Central memory CD4-positive, alpha-beta T cell (primary cell): ENCODE measurements at places on chromosomes 7 and 10.

- no peak for DNase-seq
Observed at GRCh38 chr10:63935705-63936104, 414.5 kb downstream of the REEP3 start.

- no peak for DNase-seq
Observed at GRCh38 chr7:111261496-111261895, 170.6 kb downstream of the LRRN3 start.

DNA sequence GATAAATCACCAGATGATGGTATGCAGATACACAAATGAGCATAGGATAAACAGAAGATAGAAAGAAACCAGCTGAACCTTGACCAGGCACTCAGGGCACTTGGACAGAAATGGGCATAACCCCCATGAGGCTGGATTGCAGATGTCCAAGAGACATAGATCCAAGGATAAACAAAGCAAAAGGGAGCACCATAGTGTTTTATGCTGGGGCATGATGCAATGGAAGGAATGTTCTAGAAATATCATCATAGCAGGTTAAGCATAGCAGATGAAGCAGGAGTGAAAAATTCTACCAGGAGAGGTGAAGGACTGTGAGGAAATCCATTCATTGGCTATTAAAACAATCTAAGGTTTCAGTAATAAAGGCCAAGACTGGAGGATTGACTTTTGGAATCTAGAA lies 70.5 kb upstream of the TES start:
- no peak for DNase-seq

- peak; percentile 84 for DNase-seq
Observed at GRCh38 chr10:17428351-17429097, 25.9 kb downstream of the ST8SIA6 start.

- peak; percentile 42 for DNase-seq
Observed at GRCh38 chr10:67788028-67788886, 49.7 kb downstream of the DNAJC12 start.

DNA sequence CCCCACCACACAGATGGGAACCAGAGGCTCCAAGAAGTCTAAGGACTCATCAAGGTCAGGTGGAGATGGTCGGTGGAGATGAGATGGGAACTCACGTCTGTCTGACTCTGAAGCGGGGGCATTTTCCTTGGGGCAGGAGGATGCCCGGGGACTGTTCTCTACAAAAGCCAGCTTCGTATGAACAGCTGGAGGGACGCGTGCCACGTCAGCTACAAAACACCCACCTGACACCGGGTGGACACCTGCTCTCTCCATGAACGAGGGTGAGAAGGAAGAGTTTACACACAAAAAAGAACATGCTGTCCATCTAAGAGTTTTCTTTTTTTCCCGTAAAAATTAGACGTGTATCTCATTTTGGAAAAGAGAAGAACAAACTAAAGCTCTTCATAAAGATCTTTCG lies 47.7 kb downstream of the C10orf143 start:
- no peak for DNase-seq

GRCh38 chr7:27972276-27972675 lies 208.3 kb downstream of the JAZF1 start:
- peak; percentile 24 for DNase-seq

DNA sequence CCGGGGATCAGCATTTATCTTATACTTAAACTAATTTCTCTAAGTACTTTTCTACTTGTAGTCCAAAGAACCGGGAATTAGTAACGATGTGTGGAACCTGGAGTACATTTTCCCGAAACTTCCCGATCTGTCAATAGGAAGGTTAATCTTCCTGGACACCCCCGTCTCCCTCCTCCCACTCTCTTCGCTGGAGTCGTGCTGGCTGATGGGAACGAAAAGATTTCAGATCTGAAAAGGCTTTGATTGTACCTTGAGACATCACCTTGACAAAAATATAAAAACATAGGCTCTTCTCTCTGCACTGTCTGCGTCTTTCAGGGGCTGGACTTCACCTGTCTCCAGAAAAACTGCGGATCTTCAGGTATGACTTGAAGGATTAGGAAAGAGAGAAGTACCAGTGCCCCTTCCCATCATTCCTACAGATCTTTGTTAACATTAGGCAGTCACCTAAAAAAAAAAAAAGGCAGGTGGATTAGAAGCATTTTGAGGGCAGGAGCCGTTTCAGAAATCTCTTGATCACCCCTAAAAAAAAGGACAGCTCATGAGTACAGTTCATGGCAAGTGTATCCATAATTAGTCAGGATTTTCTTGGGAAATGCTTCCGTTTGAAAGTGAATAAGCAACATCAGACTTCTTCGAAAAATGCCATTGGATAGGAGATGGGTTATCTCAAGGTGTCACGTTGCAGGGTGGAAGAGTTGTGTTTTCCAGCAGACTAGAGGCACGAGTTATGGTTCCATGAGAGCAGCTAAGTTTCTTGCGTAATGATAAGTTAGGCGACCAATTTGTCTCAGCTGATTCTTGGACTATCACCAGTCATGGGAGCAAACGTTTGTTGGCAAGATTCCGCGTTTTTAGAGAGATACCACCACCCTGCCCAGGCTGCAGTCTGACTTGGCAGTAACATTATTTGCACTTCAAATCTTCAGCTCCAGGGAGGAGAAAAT lies 7.8 kb upstream of the BAMBI start:
- DNase-seq = no peak

GRCh38 chr7:68977385-68978055 lies 620.8 kb upstream of the AUTS2 start:
- DNase-seq = no peak

DNA sequence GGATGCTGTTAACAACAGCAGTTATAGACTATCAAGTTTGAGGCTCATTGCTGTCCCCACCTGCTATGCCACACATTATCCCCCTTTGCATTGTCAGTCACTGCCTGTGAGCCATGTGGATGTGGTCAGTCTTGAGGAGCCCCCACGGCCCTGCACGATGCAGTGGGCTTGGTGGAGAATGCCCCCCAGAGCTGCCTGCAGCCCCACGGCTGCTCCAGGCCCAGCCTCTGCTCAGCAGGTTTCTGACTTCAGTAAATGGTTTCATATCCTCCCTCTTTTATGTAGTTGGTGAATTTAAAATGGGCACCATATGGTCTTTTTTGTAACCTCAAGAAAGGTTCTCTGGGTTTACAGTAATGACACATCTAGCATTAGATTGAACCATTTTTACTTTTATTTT lies 164.1 kb downstream of the EBF3 start:
- DNase-seq = no peak

DNA sequence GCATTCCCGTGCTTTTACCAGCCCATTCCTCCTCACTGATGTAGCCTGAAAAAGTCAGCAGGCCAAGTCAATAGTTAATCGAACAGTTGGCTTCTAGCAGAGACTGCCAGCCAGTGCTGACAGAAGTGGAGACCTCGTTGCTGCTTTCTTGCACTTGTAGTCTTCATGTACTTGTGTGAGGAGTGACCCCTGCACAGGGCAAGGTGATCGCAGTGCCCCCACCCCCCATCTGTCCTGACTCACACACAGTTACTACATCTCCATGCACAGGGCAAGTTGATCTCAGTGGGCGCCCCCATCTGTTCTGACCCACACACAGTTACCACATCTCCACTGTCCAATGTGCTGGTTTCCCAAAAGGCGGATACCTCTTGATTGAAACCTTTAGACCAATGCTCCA lies 34.2 kb downstream of the C10orf71 start:
- no peak for DNase-seq

DNA sequence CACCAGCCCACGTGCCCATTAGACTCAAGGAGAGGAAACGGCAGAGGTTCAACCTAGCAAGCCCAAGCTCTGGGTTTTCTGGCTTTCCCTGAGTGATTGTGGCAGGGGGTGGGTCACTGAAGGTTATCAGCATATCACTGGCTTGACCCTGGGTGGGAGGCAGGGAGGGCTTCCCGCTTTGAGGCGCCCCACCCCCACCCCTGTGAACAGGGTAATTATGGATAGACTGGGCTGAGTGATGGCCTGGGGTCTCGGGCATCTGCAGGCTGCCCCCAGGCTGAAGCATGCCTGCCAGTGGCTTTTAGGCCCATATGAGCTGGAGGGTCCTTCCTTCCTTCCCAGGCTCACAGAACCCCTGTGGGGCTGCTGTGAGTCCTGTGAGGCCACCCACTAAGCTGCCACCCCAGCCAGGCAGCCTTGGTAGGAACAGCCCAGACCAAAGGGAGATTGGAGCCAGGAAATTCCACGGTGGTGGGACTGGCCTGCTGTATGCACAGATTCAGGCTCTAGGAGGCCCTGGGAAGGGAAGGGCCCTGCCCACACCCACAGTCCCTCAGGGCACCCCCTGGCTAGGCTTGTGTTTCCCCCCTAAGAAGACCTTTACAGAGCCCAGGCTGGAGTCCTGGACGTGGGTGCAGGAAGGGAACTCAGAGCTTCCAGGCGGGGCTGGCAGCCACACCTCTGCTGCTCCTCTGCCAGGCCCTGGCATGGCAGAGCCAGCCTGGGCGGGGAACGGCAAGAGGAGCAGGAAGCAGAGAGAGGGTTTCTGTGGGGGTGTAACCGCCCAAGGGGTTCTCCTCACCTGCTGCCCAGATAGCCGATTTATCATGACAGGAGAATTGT lies 33.1 kb downstream of the GPRIN2 start:
- no peak for DNase-seq

DNA sequence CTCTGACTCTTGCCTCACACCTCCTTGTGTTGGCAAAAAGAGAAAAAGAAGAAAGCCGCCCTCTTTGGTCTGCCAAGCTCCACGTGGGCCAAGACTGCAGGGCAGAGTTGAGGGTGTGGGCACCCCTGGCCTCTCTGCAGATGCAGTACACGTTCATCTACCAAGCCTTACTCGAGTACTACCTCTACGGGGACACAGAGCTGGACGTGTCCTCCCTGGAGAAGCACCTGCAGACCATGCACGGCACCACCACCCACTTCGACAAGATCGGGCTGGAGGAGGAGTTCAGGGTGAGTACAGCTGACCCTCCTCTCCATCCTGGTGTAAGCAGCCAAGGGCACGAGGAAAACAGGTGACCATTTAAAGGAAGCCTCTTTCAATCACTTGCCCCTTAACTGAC lies 56.1 kb downstream of the MKI67 start:
- DNase-seq = no peak

DNA sequence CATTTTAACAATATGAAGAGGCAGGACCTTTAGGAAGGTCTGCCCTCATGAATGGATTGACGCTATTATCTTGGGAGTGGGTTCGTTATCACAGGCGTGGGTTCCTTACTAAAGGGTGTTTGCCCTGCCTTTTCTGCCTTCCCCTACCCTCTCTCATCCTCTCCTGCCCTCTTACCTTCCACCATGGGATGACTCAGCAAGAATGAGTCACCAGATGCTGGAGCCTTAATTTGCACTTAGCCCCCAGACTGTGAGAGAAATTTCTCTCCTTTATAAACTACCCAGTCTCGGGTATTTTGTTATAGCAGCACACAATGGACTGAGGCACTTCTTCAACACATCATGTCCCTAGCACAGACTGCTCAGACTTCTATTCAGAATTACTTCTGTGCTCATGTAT lies 31.4 kb upstream of the ZNF32 start:
- no peak for DNase-seq

- no peak for DNase-seq
Observed at GRCh38 chr7:90540406-90540805, 55.7 kb upstream of the CDK14 start.

- DNase-seq = no peak
Observed at GRCh38 chr7:98643236-98643985, 26.3 kb downstream of the NPTX2 start.

DNA sequence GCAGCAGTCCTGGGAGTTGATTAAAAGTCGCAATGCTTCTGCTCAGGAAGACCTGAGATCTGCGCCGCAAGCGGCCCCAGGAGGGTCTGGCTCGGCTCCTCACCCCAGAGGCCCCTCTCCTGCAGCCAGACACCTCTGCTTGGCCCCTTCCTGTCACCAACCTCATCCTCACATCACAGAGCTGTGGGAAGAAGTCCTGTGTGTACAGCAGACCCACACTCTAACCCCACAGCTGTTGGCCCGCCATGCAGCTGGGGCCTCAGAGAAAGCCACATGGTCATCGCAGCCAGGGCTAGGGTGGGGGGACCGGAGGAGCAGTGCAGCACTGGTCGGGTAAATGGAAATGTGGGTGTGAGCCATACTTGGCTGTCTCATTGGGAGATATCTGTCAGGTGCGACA lies 97.7 kb downstream of the RGS10 start:
- no peak for DNase-seq

GRCh38 chr7:101951757-101952156 lies 134.3 kb downstream of the CUX1 start:
- no peak for DNase-seq

GRCh38 chr7:84181628-84182027 lies 13.0 kb downstream of the SEMA3A start:
- DNase-seq = no peak

- no peak for DNase-seq
Observed at GRCh38 chr10:104664205-104664604, 23.1 kb downstream of the SORCS3 start.
